ENCODE measurements at places on chromosomes 5 and 9.

GRCh38 chr9:114448706-114449105, 56.6 kb downstream of the WHRN start:
- no peak for DNase-seq

DNA sequence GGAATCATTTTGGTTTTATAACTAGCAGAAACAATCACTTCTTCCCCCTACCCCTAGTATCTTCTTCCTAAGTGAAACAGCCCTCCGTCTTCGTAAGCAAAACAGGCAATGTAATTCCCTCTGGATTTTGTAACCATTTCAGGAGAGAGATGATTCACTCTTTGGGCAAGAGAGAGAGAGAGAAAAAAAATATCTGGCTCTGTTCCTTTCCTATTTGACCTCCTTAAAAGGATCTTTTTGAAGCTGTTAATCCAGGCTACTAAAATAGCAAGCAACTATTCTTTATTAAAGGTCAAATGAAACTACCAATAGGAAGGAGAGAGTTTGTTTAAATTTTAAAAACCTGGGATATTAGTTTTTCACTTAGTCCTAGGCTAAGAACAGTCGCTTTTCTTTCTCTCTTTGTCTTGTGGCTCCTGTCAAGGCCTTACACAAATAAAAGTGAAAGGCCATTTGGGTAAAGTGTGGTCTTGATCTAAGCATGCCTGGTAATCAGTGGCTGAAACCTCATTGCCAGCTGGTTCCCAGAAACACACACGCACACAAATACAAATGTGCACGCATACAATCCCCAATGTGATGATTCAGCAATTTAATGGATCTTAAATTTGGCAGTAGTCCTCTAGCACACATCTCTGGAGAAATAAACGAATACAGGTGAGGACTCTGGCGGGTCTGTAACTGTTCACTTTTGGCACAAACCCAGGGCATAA, 70.2 kb downstream of the PRUNE2 start:
- DNase-seq = no peak

DNA sequence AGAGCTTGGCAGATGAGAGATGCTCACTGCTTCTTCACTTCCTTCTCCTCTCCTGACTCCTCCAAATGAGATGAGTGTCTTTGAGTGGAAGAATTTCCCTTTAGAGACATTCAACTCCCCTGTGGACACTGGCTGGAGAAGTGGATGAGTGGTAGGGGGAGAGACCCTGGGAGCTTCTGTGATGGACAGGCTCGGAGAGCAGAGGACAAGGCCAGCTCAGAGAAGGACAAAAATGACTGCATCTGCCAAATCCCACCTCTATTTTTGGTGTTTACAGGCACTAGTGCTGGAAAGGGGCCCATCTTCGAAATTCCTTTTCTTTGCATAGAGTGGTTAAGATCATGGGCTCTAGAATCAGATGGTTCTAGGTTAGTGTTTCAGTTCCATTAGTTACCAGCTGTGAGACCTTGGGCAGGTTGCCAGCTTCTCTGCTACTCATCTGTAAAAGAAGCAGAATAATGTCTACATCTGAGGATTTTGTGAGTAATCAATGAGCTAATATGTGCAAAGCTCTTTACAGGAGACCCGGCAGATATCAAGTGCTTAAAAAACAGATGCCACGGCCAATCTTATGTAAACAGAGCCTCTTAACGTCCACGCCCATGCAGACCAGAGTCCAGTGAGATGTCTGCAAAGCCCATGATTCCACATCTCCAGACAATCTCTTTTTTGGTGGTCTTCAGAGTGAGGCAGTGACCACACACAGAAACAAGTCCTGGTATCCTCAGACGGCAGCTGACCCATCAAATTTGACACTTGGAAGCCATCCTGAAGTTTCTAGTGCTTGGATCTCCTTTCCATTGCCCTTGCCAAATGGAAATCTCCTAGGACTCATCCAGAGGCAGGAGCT, 13.6 kb upstream of the COL27A1 start:
- DNase-seq = no peak

GRCh38 chr9:114936581-114936980, 6.2 kb upstream of the TNFSF8 start:
- no peak for DNase-seq

DNA sequence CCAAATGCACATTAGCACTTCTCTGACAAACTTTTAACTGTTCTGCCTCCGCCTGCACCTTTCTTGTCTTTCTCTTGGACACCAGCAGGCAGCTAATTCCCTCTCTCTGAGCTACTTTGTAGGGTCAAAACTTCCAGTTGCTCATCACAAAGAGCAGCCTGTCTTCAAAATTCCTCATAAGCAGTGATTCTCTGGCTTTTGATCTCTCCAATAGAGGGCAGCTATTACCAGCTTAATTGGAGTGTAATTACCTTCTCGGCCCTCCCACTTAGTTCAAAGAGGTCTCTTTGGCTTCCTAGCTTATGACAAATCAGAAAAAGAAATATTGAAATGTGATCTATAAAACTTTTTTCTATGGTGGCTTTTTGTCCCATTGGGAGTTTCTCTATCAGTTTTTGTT, 43.6 kb upstream of the RAD23B start:
- no peak for DNase-seq

All from Panc1 (cell line).